ENCODE measurements at places on chromosomes 2 and 18. TPM values are rescaled to one million over a fixed set of nuclear protein-coding genes. Genes with fewer than 3 reads are reported as not detected.
A peak's percentile ranks its signal among the peaks of the same experiment; 100 is the strongest.

- peak overlapping the region; percentile 91 for H3K27ac ChIP-seq
- no peak for DNase-seq
- H3K36me3 ChIP-seq: peaks cover 8% of the 10 kb centered on the region
Observed at GRCh38 chr2:200509235-200509611, 645 bp downstream of the KCTD18 start.

- H3K4me3 ChIP-seq: no peak overlapping the region
- H3K36me3 ChIP-seq: no peaks in the 10 kb centered on the region
- H3K4me1 ChIP-seq: no peaks in the 10 kb centered on the region
- H3K27me3 ChIP-seq: no peaks in the 10 kb centered on the region
Observed at GRCh38 chr2:689237-689636, 12.0 kb upstream of the TMEM18 start.

DNA sequence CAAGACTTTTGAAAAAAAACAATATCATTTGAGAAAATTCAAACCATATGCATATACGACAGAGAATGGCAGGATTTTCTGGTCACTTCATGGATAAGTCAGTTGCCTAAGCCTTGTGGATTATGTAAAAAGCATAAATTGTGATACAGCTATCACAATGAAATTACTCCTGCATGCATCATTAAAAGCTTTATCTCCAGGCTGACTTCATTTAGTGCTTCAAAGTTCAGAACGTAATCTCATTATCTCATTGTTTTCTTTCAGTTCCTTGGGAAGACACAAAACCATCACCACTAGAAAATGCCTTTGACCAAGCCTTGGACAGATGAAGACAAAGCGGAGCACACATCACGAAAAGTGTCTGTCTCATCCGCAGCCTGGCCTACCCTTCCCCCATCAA is 57.0 kb downstream of the L3MBTL4 start:
- no peaks in the 10 kb centered on the region for H3K27me3 ChIP-seq
- H3K27ac ChIP-seq: no peak overlapping the region
- no peaks in the 10 kb centered on the region for H3K4me1 ChIP-seq

DNA sequence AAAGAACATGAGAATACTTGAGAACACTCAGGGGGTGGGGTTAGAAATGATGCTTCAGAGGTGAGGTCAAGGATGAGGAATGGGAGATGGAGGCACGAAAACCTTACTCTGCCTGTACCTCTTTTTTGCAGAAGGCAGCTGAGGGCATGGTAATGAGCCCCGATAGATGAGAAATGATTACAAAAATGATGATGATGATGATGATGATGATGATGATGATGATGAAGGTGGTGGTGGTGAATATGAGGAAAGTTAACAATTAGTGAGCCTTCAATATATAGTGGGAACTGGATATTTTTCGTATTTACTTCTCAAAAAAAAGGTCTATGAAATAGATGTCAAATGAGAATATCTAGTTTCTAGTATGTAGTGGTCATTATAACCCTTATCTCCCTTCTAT is 584.3 kb downstream of the EPHA4 start:
- no peak for DNase-seq
- no peaks in the 10 kb centered on the region for H3K4me1 ChIP-seq
- no peak overlapping the region for H3K4me3 ChIP-seq
- no peaks in the 10 kb centered on the region for H3K36me3 ChIP-seq
- no peak overlapping the region for H3K27ac ChIP-seq
- no peaks in the 10 kb centered on the region for H3K27me3 ChIP-seq

PLCL1 gene
- 79.0 TPM for total RNA-seq

GRCh38 chr2:45856391-45857274 is 205.2 kb downstream of the PRKCE start:
- peaks cover 75% of the 10 kb centered on the region for H3K4me1 ChIP-seq
- no peaks in the 10 kb centered on the region for H3K27me3 ChIP-seq
- H3K27ac ChIP-seq: no peak overlapping the region
- no peak overlapping the region for H3K4me3 ChIP-seq
- H3K36me3 ChIP-seq: no peaks in the 10 kb centered on the region

- peak overlapping the region; percentile 89 for H3K4me3 ChIP-seq
- DNase-seq: no peak
- no peaks in the 10 kb centered on the region for H3K36me3 ChIP-seq
- no peaks in the 10 kb centered on the region for H3K27me3 ChIP-seq
- peaks cover 16% of the 10 kb centered on the region for H3K4me1 ChIP-seq
- no peak overlapping the region for H3K27ac ChIP-seq
Observed at GRCh38 chr2:196168181-196168580, 3.2 kb downstream of the STK17B start.

GRCh38 chr2:8281950-8282857 is 399.7 kb upstream of the ID2 start:
- no peak for DNase-seq
- H3K4me1 ChIP-seq: peaks cover 13% of the 10 kb centered on the region
- no peak overlapping the region for H3K4me3 ChIP-seq

DNA sequence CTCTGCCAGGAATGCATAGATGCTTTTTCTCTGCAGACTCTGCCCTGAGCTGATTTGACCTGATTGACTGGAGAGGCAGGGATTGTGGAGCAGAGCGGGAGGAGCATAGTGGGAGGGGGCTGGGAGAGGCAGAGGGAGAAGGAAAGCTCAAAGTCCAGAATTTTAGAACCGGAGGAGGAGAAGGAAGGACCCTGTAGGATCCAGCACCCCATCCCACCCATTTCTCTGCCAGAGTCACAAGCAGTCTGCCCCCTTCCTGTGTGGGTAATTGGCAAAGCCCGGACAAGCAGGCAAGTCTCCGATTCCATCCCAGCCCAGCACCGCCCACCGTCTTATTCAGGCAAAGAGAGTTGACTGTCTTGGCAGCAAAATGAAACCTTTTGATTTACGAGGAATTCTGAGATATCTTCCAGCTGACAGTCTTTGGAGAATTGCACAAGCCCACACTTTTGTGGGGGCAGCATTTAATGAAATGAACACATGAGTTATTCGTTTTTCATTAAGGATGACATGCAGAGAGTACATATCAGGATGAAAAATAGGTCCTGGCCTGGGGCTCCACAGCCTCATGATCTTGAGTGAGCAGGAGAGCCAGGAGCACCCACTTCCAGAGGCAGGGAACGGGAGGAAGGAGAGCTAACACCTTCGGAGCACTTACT is 103.1 kb downstream of the MCFD2 start:
- peak; percentile 93 for DNase-seq
- H3K36me3 ChIP-seq: no peaks in the 10 kb centered on the region
- no peaks in the 10 kb centered on the region for H3K27me3 ChIP-seq

SERPINB2 gene
- total RNA-seq: not detected

DNA sequence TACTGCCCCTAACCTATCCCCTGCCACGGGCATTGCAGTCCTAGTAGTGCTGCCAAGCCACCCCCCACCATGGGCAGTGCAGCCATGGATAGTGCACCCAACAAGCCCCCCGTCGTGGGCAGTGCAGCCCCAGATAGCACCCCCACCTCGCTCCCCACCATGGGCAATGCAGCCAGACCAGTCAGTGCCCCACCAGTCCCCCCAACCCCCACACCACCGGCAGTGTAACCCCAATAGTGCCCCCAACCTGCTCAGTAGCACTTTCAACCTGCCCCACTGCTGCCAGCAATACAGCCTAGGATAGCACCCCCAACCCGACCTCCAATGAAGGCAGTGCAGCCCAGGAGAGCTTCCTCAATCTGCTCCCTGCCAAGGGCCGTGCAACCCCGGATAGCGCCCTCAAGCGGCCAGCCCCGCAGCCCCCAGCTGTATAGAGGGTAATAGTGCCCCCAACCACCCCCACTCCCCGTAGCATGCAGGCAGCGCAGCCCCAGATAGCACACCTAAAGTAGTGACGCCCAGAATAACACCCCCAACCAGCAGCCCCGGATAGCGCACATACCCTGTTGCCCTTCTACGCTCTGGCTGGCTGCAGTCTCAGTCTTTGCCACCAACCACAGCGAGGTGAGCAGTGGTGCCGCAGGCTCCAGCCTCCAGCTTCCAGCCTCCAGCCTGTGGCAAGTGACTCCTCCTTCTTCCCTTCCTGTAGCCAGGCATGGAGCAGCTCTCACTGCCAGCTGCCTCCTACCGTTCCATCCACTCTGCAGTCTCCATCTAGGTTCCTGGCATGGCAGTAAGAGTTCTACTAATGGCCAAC is 45.4 kb upstream of the ANKRD62 start:
- H3K4me1 ChIP-seq: no peaks in the 10 kb centered on the region
- no peaks in the 10 kb centered on the region for H3K36me3 ChIP-seq
- no peaks in the 10 kb centered on the region for H3K27me3 ChIP-seq
- no peak overlapping the region for H3K4me3 ChIP-seq
- peak; percentile 60 for DNase-seq

DNA sequence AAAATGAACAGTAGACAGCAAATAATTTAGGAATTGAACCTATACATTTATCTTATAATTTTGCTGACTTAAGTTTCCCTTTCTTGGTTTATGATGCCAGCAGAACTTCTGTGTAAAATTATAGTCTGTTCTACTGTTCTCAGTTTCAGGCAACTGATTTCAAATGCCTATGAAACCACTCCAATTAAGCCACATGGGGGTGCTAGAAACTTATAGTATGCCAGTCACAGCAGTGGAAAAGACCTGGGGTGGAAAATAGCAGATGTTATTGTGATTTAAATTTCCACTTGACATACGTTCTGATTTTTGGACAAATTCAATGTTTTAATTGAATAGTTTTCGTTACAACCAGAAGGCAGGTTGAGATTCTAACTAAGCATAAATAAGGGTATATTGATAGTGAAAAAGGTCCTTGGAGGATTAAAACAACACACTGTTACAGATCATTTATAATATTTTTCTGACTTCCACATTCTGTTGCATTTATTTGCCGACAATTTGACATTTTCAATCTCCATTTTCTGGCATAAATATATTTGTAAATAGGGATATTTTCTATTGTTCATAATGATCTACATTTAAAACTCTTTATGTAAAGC is 61.4 kb downstream of the CPS1 start:
- H3K36me3 ChIP-seq: no peaks in the 10 kb centered on the region
- no peaks in the 10 kb centered on the region for H3K27me3 ChIP-seq
- DNase-seq: no peak

DNA sequence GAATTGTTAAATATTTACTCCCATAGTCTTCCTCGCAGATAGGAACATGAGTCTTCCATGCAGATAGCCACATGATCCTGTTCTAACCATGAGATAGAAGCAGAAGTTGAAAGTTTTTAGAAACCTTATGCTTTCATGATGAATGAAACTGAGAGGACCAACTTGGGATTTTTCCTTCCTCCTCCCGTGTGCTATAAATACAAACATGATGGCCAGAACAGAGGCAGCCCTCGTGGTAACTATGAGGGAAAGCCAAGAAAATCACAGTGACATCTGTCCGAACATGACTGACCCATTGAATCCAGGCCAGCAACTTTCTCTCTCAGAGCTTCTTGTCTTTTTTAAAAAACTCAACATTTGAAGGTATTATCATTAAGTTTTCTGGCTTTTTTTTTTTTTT is 78.5 kb downstream of the ACAA2 start:
- no peaks in the 10 kb centered on the region for H3K27me3 ChIP-seq
- DNase-seq: no peak
- H3K36me3 ChIP-seq: no peaks in the 10 kb centered on the region
- peaks cover 7% of the 10 kb centered on the region for H3K4me1 ChIP-seq

ABCG5 gene
- not detected for total RNA-seq

CDH19 gene
- 47.3 TPM for total RNA-seq

Measured in esophagus muscularis mucosa (tissue), 4 donors.